Activated T-cell treated with anti-CD3 and anti-CD28 coated beads, Interleukin-2, amount 50 U/mL, for 4 hours (primary cell): ENCODE measurements at places on chromosomes 12 and 14. TPM values are rescaled to one million over a fixed set of nuclear protein-coding genes. Genes with fewer than 3 reads are reported as not detected.

MYO1H gene
- not detected for total RNA-seq

PZP gene
- not detected for total RNA-seq

ZFHX2 gene
- 1.1 TPM for total RNA-seq

DDX51 gene
- total RNA-seq, result 72.8 TPM

MYF5 gene
- not detected for total RNA-seq

OR4E2 gene
- total RNA-seq, result not detected

AKAP5 gene
- 0.69 TPM for total RNA-seq

CIDEB gene
- 7.2 TPM for total RNA-seq

KCNH5 gene
- total RNA-seq, result not detected

PELI2 gene
- 2.3 TPM for total RNA-seq

KLRC4 gene
- 0.78 TPM for total RNA-seq

MIP gene
- not detected for total RNA-seq

DENND5B gene
- total RNA-seq, result 0.33 TPM

RBM23 gene
- 90.4 TPM for total RNA-seq

CMA1 gene
- not detected for total RNA-seq
